Foreskin keratinocyte (primary cell): ENCODE measurements at places on chromosomes 6 and 20.

GRCh38 chr20:24647713-24648112, 178.3 kb downstream of the SYNDIG1 start:
- DNase-seq: no peak

GRCh38 chr6:167349631-167350274, 24.9 kb downstream of the TTLL2 start:
- DNase-seq: no peak

DNA sequence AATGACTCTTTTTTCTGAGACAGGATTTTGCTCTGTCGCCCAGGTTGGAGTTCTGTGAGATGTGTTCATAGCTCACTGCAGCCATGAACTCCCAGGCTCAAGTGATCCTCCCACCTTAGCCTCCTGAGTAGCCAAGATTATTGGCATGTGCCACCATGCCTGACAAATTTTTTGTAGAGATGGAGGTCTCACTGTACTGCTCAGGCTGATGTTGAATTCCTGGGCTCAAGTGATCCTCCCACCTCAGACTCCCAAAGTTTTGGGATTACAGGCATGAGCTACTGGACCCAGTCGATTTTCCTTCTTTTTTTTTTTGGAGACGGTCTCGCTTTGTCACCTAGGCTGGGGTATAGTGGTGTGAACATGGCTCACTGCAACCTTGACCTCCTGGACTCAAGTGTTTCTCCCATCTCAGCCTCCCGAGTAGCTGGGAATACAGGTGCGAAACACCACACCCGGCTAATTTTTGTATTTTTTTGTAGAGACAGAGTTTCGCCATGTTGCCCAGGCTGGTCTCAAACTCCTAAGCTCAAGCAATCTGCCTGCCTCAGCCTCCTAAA, 24.3 kb downstream of the BCL2L1 start:
- no peak for DNase-seq

- no peak for DNase-seq
Measured at GRCh38 chr6:166325383-166326042, 16.8 kb downstream of the SFT2D1 start.

DNA sequence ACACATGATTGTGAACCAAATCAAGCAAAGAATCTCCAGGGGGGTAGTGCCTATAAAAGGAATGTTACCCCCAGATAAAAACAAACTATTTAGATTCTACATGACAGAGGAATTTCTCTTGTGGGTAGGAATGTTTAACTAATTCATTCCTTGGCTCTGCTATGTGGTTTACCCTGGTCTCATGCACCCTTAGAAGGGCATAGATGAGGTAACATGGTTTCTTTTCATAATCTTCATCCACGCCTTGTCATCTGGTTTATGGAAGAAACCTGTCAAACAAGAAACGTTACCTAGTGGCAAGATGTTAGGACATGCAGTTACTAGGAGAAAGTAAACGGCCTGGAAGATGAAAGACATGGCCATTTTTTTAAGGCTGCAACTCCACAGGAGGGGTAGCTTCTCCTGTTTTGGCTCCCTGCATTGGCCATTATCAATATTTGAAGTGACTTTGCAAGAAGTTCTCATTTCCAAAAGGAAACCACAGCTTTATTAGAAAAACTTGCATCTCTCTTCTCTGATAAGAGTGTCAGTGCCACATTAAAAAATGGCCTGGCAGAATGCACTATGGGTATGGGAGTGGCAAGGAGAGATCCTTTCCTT, 45.5 kb downstream of the STX11 start:
- DNase-seq: peak; percentile 81
